Stimulated activated CD4-positive, alpha-beta T cell treated with anti-CD3 and anti-CD28 coated beads, Interleukin-12 subunit alpha, Interleukin-12 subunit beta, amount 100 ng/mL, for 48 hours (primary cell): ENCODE measurements at places on chromosomes 6 and 20.

- DNase-seq, result no peak
Measured at GRCh38 chr20:58140787-58141425, 87.5 kb downstream of the ANKRD60 start.

DNA sequence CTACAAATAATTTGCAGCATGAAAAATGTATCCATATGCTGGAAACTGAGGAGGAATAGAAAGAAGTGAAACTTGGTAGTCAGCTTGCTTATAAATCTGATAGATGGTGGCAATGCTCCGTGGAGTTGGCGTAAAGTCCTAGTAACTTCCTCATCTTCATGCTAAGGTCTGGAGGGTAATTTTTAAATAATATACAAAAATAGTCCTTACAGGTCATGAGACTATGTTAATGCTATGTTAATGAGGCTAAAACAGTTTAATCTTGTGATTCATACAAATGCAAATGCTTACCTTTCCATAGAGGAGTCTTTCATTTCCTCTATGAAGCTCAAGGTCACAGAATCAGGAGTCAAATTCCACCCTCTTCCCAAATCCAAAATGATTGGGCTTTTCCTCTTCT is 9.4 kb upstream of the CRIP3 start:
- no peak for DNase-seq

DNA sequence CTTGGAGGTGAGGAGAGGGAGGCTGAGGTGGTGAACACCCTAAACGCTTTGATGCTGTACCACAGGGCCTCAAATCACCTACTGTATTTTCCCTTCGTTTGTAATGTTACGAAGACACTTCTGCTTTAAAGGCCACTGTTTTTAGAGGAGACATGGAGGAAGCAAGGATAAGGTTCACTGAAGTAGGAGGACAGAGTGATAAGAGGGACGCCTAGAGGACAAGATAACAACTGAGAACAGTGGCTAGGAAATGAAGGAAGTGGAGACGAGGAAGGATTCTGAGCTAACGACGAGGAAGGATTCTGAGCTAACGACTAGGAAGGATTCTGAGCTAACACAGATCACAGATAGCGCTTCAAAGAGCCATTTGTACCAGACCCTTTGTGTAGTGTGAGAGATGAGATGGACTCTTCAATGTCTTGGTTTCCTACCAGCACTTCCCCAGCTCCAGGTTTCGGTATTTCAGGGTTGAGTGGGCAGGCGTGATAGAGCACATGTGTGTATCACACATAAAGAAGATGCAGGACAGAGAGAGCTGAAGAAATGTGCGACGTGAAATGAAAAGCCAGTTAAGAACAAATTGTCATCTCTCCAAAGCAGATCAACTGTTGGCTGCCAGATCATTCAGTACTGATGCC is 7.5 kb downstream of the SF3B5 start:
- DNase-seq, result no peak

DNA sequence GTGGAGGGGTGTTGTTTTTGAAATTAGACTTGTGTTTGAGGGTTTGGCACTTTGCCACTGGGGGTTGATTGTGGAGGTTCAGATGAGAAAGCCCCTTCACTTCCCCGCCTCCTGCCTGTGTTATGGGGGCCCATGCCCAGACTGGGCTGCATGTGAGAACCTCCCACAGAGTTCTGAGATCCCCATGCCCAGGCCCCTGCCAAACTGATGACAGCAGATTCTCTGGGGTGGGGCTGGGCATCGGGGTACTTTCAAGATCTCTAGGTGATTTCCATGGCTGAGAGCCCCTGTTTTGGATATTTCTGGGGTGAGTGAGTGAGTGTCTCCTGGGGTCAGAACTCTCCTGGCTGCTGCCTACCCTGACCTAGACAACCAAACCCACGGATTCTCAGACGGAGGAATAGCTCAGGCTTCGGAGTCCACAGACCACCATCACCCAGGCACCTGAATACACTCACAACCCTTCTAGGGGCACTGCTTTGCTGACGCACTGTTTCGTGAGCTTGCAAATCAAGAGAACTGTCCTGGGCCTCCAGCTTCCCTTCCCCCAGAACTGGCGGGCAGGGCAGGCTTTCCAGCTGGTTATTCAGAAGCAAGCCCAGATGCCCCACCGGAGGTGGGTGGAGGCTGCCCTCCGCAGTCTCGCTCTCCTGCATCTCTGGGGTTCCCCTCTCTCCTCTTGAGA is 6.3 kb downstream of the BCAS1 start:
- no peak for DNase-seq

DNA sequence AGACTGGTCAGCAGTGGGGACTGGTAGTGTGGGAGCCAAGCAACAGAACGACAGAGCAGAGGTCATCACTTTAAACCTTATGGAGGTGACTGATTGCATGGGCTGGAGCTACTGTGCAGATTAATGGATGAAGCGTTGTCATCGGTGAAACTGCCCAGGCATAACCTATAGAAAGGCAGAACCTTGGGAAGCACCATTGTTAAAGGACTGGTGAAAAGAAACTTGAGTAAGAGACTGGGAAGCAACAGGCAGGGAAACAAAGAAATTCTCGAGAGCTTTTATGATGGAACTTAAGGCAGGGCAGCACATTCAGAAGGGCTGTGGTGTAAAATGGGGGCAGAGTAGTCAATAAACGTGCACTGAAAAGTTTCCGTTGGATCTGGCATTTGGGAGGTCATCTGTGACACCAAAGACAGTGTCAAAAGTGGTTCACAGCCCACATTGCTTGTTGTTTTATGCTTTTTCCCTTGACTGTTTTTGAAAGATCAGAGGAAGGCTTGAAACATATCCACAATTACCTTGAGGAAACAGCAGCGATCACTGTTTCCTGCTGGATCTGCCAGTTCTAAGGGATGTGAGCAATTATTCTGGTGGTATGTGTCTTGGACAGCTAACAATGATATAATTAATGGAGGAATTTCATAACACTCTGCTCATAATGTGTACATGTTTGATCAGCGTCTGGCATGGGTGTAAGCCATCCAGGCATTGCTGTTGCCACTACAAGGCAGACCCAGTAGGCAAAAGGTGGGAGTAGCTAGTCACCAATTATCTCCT is 62.7 kb downstream of the LRRC1 start:
- DNase-seq, result no peak

GRCh38 chr20:20734475-20734948 is 22.1 kb upstream of the RALGAPA2 start:
- no peak for DNase-seq

DNA sequence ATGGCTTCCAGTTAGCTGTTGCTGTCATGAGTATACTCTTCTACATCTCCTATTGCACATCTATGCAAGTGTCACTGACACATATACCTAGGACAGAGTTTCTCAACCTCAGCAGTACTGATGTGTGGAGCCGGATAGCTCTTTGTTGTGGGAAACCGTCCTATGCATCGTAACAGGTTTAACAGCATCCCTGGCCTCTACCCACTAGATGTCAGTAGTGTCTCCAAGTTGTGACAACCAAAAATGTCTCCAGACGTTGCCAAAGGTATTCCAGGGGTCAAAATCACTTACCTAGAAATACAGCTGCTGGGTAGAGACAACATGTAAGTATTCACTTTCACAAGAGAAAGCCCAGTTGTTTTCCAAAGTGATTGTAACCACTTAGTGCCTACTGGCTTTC is 637.6 kb downstream of the RNF144B start:
- DNase-seq, result no peak

DNA sequence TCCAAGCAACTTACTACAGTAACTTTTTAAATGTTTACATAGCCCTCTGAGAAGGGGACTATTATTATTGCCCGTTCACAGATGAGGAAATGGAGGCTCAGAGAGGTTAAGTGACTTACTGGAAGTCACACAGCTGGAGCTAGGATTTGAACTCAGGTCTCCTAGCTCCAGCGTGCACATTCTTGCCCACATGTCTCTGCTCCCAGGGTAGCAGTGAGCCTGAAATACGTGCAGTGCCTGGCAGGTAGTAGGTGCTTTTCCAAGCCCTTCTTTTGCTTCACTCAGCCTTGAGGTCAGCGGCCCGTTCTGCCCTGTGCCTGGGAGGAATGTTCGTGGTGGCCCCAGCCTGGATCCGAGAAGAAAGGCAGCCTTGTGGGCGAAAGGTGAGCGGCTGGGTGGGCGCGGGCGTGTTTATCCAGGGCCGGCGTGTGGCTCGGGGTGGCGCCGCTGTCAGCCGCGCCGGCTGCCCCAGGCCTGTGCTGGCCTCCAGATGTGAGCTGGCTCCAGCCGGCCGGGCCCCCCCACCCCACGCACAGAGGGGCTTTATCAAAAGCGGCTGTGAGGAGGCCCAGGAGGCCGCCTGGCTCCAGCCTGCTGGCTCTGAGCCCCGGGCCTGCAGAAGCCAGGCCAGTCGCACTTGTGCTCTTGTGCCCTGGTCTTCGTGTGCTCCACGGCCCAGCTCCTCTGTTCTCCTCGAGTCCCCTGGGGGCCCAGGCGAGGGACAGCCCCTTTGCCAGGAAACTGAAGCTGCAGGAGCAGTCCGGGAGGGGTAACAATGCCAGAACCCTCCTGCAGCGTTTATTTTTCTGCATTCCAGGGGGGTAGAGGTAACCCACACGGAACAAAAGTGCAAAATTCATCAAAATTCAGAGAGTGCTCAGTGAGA is 58.1 kb downstream of the UBE2V1 start:
- DNase-seq, result no peak

GRCh38 chr6:34771727-34772126 is 14.4 kb downstream of the SNRPC start:
- DNase-seq, result no peak

- DNase-seq, result no peak
Measured at GRCh38 chr6:16649241-16649640, 112.0 kb downstream of the ATXN1 start.

GRCh38 chr6:72324591-72324990 is 297.3 kb upstream of the KCNQ5 start:
- no peak for DNase-seq

- DNase-seq, result no peak
Measured at GRCh38 chr6:33716379-33716778, 4.9 kb upstream of the UQCC2 start.

- no peak for DNase-seq
Measured at GRCh38 chr6:79617518-79617941, 13.6 kb upstream of the SH3BGRL2 start.

DNA sequence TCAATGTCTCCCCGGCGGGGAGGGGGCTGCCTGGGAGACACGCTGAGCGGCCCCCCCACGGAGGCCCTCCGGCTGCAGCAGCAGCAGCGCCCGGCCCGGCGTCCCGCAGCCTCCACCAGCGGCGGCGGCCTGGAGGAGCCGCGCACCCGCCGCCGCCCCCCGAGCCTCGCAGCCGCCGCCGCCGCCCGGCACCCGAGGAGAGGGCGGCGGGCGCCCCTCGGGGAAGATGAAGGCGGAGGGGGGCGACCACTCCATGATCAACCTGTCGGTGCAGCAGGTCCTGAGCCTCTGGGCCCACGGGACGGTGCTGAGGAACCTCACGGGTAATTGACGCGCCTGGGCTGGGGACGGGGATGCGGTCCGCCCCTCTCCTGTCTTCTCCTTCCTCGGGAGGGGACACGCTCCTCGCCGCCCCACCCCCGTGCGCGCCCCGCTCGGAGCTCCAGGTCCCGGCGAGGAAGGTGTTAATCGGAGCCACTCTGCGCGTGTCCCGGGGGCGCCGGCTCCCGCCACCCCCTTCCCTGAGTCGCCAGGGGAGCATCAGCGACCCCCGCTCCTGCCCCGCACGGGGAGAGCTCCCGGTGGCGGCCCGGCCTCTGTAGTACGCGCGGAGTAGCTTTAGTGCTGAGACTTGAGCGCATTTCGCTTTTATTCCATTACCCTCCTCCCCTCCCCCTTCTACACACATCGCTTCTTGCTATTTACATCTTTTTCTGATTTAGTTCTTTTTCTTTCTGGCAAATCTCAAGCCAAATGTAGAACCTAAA is 686 bp downstream of the TMEM170B start:
- peak; percentile 5 for DNase-seq

GRCh38 chr20:37328149-37328945 is 17.6 kb upstream of the SRC start:
- no peak for DNase-seq

- DNase-seq, result no peak
Measured at GRCh38 chr6:155158030-155158843, 105.6 kb upstream of the CLDN20 start.

GRCh38 chr20:14882846-14883245 is 545.4 kb upstream of the FLRT3 start:
- no peak for DNase-seq

- DNase-seq, result no peak
Measured at GRCh38 chr6:127219869-127220268, 46.8 kb upstream of the RNF146 start.

DNA sequence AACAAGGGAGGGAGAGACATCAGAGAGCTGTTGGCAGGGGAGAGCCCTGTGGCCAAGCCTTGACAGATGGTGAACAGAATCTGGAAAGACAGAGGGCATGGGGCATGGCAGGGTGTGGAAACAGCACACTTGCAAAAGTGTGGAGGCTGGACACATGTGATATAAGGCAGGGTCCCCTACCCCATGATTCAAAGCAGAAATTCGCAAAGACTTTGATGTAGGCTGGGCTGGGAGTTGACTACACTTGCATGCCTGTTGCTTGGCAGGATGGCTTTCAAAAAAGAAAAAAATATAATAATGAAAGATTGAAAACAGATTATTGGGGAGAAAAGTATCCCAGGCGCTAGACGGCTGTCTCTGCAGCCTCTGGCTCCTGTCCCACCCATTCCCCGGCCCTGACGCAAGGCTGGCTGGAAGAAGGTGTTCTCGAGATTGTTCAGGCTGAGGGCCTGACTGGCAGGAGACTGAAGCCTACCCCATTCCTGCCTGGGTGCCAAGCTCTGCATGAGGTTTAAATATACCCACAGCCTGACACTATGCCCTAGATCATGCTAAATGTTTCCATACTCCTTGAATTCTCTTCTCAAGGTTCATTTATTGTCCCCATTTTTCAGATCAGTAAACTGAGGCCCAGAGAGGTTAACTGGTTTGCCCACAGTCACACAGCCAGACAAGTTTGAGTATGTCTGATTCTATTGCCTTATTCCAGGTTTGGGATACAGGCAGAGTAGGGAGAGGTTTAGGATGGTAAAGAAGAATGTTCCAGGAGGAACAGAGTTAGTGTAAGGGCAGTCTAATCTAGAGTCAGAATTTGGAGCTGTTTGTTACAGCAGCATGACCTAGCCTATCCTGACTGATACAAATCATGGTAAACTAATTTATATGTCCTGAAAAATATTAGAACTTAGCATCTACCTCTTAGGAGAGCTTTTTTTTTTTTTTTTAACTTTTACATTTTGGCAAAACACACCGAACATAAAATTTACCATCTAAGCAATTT is 23.4 kb upstream of the CCN5 start:
- no peak for DNase-seq

- DNase-seq, result no peak
Measured at GRCh38 chr6:48597951-48598350, 487.0 kb upstream of the PTCHD4 start.

GRCh38 chr6:144122861-144123260 is 27.5 kb upstream of the STX11 start:
- no peak for DNase-seq
